ENCODE measurements at places on chromosomes 4 and X.
A peak's percentile ranks its signal among the peaks of the same experiment; 100 is the strongest.

- DNase-seq: no peak
Measured at GRCh38 chr4:64305565-64306254, 103.5 kb downstream of the TECRL start.

DNA sequence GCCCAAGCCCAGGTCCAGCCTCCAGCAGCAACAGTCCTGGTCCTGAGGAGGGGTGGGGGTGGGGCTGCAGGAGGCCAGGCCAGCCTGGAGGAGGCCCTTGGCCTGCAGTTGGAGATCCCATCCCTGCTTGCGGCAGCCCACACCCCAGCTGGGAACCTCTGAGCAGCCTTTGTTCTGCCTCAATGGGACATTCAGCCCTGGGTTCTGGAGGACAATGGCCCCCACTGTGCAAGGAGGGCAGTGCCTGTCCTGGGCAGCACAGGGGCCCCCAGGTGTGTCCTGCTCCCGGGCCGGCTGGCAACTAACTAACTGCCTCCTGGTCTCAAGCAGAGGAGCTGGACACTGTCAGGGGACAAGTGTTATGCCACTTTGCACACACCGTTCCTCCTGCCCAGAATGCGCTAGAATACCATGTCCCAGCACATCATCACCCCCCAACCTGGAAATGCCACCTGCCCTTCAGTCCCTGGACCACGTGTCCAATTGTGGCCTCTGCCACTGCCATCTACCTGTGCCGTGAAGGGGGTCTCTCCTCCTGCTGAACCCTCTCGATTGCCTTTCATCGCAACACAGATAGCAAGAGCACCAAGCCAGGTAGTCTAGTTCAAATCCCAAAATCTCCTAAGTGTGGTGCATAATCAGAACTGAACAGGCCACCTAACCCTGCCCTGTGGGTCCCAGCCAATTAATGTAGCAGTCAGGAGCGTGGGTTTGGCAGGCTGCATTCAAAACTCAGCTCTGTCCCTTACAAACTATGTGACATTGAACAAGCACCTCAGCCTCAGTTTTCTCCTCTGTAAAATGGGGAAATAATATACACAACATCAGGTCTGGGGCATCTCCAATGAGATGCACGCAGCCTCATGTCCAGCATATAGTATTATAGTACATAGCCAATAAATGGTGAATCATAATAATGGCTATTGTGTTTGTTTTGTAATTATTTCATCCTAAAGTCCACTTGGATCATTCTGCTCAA lies 8.8 kb downstream of the PPP2R2C start:
- peak; percentile 49 for DNase-seq

GRCh38 chrX:15988661-15989603 lies 134.3 kb upstream of the AP1S2 start:
- DNase-seq: no peak

DNA sequence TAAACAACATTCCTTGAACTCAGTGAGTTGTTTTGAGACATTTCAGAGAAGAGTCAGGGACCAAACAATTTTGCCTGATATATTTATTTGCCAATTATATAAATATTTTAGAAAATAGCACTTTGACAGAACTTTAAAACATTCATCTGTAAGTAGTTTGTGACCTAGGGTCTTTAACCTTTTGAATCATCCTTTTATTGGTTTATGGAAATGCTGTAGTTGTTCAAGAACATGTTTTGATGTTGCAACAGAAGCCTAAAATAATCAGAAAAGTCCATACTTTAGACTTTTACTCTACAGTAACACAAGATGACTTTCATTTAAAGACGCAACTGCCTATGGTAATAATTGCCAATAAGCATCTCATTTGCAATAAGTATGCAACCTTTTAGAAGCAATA lies 43.0 kb downstream of the CXCL1 start:
- no peak for DNase-seq

DNA sequence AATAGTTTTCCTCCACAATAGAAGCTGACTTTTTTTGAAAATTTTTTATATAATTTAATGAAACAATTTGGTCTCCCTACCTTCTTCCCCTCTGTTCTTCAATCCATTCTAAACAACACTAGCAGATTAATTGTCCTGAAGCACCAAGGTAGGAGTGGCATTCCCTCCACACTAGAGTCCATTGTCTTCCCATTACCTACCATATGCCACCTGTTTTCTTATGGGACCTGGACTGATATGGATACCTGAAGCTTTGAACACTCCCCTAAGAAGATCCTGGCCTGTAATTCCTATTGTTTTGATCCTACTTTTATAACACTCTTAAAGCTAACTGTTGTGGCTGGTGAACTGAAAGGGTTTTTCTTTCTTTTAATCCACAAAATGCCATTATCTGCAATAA lies 92.0 kb downstream of the APBB2 start:
- DNase-seq: no peak

- DNase-seq: no peak
Measured at GRCh38 chr4:65050786-65051185, 619.5 kb downstream of the EPHA5 start.

DNA sequence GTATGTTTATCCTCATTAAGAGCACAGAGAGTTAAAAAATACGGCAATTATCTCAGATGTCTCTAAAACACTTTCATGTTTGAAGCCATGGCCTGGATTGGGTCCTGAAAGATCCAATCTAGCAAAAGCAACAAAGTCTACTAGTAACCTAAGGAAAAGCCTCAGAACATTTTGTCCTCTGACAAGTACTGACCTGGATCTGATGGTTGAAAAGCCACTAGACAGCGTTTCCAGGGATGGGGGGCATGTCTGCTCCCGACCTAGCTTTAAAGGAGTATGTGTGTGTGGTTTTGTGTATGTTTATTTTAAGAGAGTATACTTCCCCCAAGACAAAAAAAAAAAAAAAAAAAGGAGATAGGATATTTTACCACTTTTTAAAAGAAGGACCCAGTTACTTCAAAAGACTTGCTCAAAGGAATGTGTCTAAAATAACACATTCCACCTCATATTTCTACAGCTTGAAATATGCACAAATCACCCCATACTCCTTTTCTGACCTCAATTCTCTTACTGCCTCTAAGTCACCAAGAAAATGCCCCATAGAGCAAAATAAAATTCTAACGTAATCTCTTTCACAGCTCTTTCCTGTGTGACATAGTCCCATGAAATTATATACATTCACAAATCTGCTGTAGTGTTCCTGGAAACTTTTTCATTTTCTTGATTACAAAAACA lies 189.0 kb upstream of the TTC29 start:
- DNase-seq: no peak

GRCh38 chrX:149516604-149517003 lies 11.5 kb upstream of the IDS start:
- DNase-seq: no peak

DNA sequence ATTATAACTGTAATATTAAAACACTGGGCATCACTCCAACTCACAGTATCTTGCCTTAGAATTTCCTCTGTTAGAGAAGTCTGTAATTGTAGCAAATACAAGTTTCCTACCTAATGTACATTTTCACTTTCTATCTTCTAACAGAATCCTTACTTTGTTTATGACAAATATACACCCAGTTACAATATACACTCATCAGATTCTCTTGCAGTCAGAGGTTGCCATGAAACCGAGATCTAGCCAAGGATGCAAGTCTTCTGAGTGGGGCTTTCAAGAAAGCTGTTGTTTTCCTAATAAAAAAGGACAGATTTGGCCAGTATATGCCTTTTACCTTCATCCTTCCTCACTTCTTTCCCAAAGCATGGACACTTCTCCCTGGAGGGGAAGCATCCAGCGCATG lies 228.9 kb downstream of the SCFD2 start:
- DNase-seq: no peak

DNA sequence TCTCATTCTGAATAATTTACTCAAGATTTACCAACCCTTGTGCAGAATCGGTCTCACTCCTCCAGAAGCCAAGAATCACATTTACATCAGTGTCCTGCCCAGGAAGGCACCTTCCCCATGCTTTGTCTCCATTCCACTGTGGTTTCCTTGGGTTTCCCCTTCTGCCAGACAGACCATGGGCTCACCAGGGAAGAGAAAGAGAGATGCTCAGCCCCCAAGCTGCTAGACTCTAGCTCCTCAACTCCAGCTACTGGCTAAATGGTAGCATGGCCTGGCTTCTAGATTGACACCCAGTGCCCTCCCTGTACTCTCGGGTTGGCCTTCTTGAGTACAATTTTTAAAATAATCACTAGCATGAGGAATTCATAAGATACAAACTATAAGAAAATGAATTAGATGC lies 12.9 kb downstream of the TLR10 start:
- DNase-seq: no peak

- DNase-seq: peak; percentile 63
Measured at GRCh38 chr4:168923526-168924194, 86.4 kb downstream of the CBR4 start.

- DNase-seq: no peak
Measured at GRCh38 chr4:173211838-173212237, 43.2 kb downstream of the GALNT7 start.

DNA sequence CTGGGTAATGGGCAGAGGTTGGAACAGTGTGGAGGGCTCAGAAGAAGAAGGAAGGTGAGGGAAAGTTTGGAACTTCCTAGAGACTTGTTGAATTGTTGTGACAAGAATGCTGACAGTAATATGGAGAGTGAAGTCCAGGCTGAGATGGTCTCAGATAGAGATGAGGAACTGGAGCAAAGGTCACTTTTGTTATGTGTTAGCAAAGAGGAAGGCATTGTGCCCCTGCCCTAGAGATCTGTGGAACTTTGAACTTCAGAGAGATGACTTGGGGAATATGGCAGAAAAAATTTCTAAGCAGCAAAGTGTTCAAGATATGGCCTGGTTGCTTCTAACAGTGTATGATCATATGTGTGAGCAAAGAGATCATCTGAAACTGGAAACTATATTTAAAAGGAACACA lies 37.9 kb upstream of the MSX1 start:
- no peak for DNase-seq

- DNase-seq: no peak
Measured at GRCh38 chr4:7503559-7504249, 69.0 kb upstream of the PSAPL1 start.

DNA sequence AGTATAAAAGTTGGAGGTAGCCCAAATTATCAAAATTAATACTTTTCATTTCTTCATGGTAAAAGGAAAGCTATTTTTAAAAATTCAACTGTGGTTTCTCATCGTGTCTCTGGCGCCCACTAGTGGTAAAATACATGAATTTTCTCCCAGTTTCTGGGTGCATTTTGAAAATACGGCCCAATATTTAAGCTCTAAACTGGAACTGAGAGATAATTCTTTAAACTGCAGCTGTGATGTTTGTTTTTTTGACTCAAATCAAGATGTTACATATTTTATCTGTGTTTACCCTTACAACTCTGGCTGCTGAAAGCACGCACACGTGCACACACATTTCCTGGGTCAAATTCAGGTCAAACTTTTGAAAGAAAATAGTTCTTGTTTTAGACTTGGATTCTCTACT lies 123.9 kb upstream of the ACSL4 start:
- DNase-seq: no peak

DNA sequence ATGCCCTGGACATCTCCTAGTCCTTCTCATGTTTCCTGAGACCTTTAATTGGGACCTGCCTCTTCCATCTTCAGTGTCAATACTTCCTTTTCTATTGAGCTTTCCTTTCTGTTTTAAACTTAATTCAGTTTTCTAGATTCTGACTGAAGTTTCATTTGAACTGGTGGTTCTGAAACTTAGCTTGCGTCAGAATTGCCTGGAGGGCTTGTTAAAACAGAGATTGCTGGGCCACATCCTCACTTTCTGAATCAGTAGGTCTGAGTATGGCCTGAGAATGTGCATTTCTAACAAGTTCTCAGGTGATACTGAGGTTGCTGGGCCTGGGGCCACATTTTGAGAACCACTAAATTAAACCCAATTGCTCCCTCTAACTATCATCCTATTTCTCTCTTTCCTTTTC lies 152.1 kb upstream of the DGKK start:
- DNase-seq: no peak

GRCh38 chrX:135981668-135982067 lies 3.6 kb upstream of the SLC9A6 start:
- DNase-seq: no peak

DNA sequence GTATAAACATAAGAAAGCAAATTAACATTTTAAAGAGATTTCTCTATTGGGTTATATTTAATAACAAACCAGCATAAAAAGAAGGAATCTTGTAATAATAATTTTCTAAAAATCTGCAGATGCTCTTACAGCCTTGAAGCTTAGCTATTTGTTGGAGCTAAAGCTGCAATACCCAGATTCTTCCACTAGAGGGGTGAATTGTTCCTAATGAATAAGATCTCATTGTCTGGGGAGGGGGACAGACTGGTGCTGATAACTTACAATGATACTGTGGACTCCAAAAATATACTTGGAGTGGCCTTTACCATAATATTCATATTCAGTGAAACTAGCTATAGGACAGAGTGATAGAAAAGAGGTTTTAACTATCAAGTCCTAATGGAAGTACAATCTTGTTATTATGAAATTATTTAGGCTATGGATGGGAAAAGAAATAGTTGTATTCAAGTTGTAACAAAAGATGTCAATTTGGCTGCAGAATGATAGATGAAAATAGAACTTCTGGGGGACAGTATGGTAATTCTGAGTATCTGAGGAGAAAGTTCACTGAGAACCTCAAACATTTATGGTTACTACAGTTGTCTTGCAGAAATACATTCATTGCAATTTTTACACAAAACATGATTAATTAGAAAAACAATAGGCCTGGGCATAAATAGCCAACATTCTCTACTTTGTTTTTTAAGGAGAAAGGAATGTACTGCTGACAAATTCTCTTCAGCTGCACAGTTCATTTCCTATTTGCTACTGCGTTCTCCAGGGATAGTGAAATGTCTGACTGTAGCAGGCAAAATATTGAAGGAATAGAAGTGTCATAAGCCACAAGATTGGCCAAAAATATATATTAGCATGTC lies 443.3 kb downstream of the GBA3 start:
- DNase-seq: no peak

- no peak for DNase-seq
Measured at GRCh38 chr4:104451573-104451972, 43.1 kb downstream of the CXXC4 start.

- DNase-seq: no peak
Measured at GRCh38 chrX:37782359-37782758, 2.5 kb downstream of the CYBB start.

- no peak for DNase-seq
Measured at GRCh38 chr4:136893573-136893972, 638.7 kb downstream of the PCDH18 start.

- DNase-seq: no peak
Measured at GRCh38 chrX:142036116-142036515, 132.4 kb downstream of the MAGEC1 start.

DNA sequence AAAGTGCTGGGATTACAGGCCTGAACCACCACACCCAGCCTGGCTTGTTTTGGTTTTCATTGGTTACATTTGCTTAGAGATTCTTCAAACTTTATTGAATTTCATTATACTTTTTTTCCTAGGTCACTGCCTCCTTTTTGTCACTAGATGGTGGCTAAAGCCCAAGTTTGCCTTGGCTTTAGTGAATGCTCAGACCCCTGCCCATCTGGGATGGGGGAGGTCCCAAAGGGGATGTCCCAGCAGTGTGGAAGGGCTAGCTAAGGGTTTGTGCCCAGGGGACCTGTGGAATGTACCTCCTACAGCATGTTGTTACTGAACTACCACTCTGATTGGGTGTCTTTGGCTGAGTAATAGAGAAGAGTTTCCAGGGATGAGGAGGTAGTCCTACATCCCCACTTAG lies 58.4 kb downstream of the CEP135 start:
- DNase-seq: no peak

GRCh38 chr4:25020236-25020635 lies 10.5 kb downstream of the LGI2 start:
- DNase-seq: no peak

Data from ecto neural progenitor cell (in vitro differentiated cells).